Stimulated activated CD8-positive, alpha-beta memory T cell treated with anti-CD3 and anti-CD28 coated beads, Interleukin-4, amount 100 ng/mL, for 1 hour (primary cell): ENCODE measurements at places on chromosomes 13 and 19.

- no peak for DNase-seq
Observed at GRCh38 chr13:52850072-52850395, 1.6 kb upstream of the PCDH8 start.

DNA sequence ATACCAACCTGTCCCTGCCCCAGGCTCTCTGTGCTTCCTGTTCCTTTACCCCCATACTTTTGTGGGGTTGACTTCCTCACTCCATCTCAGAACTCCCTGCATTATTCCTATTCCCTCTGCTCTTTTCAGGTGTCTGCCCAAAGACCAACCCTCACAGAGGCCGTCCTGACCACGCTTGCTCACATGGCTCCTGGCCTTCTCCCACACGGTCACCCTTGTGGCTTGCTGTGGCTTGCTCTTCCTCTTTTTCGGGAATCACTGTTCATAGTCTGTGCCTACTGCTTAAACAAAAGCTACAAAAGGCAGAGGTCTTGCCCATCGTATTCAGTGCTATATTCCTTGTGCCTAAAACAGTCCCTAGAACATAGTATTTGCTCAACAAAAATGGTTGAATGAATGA, 25.2 kb upstream of the ARGLU1 start:
- DNase-seq = no peak

DNA sequence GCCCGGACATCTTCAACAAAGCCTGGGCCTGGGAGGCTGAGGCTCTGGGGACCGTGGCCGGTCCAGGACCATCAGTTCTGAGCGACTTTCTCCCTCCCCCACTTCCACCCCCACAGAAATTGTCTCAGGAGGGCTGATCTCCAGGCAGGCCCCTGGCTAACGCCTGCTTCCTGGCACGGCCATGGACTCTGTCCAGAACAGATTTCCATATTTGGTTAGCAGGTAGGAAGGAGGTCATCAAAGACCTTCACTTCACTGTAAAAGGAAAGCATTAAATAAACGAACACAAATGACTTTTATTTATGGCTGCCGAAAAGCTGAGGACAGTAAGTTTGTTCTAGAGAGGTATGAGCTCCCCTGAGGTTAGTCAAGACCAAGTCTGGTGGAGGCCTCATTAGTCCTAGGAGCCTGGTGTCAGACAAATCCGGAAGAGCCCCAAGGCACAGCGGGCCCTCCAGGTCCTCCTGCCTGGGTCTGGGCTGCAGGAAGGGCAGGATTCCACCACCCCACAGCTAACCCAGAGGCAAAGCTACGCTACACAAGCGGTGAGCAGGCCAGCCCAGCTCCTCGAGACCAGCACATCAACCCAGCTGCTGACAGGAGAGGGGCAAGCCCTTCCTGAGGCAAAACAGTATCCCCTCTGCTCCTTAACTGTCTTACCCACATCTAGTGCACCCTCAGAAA, 4.6 kb upstream of the PLPP2 start:
- no peak for DNase-seq

GRCh38 chr19:16375157-16375935, 50.7 kb downstream of the KLF2 start:
- DNase-seq = no peak

GRCh38 chr13:50690006-50690405, 153.5 kb downstream of the DLEU7 start:
- DNase-seq = no peak

DNA sequence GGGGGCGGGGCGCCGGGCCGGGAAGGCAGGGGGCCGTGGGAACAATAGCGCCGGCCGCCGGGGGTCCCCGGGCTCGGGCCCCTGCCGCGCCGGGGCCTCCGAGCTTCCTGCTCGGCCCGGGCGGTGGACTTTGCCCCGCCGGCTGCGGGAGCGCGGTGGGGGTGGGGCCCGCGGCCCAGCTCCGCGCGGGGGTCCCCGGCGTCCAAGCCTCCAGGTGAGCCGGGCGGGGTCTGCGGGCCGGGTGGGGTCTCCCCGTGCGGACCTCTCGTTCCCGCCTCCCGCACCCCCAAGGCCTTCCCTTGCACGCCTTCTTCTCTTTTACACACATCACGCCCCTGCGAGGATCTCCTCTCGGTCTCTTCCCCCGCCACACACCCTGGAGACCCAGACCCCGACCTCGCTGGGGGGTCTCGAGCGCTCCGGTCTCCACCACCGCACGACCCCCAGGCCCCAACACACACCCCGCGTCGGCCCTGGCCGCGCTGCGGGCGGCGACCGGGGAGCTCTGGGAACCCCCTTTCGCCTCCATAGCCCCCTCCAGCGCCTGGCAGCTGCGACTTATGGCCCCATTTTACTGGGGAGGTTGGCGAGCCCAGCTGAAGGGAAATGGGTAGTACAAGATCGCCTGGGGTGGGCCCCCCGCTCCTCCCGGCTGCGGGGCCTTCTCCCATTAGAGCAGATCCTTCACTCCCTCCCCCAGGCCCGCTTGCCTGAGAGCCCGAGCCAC, 711 bp downstream of the CAMSAP3 start:
- no peak for DNase-seq

DNA sequence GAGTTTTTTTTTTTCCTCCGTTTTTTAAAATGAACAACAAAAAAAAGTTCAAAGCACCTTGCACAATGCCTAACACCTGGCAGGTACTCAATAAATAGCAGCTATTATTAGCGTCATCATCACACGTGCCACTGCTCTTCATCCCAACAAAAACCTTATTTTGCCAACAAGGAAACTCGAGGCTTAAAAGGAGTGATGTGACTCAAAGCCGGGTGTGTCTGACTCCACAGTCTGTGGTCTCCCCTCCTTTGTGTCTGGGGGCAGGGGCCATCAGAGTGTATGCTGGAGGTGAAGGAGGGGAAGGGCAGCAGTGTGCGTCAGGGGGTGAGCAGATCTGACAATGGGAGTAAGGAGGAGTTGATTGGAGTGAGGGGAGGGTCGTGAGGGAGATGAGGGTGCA, 34.1 kb upstream of the POU2F2 start:
- no peak for DNase-seq

DNA sequence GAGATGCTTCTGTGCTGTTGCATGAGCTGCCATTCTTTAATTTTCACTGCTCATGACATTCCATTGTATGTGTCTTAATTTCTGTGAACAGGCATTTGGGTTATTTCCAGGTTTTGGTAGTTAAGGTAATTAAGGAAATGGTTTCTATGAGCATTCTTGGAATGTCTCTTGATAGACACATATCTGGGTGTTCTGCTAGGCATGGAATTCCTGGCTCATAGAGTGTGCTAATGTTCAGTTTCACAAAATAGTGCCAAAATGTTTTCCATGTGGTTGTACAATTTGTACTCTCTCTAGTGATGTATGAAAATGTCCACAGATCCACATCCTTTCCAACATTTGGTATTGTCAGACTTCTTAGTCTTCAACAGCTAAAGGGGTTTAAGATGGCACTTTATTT, 680.9 kb upstream of the SGCG start:
- DNase-seq = no peak

GRCh38 chr13:106173891-106174610, 361.4 kb downstream of the EFNB2 start:
- no peak for DNase-seq
